Right ventricle myocardium inferior (tissue), 1 donor: ENCODE measurements at places on chromosomes 2 and 18.
A peak's percentile ranks its signal among the peaks of the same experiment; 100 is the strongest.

DNA sequence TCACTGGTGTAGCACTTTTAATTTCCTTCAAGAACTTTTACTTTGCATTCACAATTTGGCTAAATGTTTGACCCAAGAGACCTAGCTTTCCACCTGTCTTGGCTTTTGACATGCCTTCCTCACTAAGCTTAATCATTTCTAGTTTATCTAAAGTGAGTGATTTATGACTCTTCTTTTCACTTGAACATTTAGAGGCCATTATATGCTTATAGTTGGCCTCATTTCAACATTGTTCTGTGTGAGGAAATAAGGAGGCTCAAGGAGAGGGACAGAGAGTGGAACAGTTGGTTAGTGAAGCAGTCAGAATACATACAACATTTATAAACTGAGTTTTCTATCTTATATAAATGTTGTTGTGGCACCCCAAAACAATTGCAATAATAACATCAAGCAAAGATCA is 489.3 kb upstream of the CDH2 start:
- no peak for DNase-seq

DNA sequence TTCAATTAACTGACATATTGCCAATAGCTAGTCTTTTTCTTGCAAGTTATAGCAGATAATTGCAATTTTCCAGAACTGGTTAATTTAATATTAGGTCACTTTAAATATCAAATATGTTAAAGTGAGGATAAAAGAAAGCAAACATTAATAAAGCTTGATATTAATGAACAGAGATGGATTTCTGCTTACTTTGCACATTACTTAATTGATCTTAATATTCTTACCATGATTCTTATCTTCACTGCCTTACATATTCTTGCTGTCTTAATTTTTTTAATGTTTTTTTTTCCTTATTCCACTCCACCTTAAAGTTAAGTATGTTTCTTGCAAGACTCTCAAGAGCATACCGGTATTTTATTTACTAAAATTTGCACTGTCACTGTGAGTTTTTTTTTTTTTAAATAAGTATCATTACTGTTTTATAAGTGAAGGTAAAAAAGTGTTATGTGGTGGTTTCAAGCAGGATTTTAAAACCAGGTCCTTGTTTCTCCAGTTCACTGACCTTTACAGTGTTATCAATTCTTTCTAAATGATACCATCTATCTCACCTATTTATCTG is 33.9 kb downstream of the PPP3R1 start:
- no peak for DNase-seq

- no peak for DNase-seq
Observed at GRCh38 chr2:88036606-88037005, 19.0 kb downstream of the KRCC1 start.

DNA sequence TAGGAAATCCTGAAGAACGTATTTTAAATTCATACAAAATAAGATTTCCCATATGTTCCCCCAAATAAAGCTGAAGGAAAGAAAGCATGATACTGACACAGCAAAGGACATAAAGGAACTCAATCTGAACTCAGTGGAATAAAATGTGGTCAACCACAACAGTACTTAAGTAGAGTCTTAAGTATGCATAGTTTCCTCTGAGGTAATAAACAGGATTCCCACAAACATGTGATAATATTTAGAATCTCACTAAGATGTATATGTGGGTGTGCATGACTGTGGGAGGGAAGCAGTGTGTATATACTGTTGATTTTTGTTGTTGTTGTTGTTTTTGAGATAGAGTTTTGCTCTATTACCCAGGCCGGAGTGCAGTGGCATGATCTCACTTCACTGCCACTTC is 69.3 kb downstream of the NOL10 start:
- no peak for DNase-seq

- peak; percentile 53 for DNase-seq
Observed at GRCh38 chr2:239279508-239280295, 121.1 kb downstream of the HDAC4 start.

- DNase-seq: no peak
Observed at GRCh38 chr2:139492131-139492680, 712.0 kb upstream of the NXPH2 start.

DNA sequence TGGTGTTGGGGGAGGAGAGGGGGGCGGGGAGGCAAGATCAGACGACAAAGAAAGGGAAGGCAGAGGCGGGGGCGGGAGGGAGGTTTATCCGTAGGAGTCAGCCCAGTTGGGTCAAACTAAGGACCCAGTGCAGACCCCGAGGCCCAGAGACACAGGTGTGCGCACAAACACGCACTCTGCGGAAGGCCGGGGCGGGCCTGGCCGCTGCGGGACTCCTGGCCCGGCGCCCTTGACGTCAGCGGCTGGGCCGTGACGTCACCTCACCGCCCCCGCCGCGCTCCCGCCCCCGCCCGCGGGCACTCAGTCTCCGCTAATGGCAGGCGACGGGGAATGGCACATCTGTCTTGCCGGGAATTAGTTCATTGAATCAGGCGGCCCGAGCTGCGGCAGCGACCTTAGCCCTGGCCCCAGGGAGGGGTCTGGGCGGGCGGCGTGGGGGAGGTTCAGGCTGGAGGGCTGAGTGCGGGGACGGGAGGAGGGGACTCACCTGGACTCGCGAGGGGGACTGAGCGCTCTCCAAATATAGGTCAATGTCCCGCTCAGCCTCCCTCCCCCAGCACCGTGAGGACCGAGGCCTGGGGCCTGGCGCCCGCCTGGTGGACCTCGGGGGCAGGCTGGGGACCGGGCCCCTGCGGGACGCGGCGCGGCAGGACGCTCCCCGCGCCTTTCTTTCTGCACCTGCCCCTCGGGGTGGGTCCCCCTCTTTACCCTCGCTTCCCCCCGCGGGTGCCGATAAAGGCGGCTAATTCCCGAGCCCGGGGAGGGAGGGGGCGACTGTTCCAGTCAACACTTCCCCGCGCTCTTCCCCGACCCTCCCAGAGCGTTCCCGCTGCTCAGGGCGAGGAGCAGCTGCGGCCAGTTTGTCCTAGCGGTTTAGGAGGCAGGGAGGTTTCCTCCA is 15.5 kb upstream of the ECEL1 start:
- DNase-seq: no peak

DNA sequence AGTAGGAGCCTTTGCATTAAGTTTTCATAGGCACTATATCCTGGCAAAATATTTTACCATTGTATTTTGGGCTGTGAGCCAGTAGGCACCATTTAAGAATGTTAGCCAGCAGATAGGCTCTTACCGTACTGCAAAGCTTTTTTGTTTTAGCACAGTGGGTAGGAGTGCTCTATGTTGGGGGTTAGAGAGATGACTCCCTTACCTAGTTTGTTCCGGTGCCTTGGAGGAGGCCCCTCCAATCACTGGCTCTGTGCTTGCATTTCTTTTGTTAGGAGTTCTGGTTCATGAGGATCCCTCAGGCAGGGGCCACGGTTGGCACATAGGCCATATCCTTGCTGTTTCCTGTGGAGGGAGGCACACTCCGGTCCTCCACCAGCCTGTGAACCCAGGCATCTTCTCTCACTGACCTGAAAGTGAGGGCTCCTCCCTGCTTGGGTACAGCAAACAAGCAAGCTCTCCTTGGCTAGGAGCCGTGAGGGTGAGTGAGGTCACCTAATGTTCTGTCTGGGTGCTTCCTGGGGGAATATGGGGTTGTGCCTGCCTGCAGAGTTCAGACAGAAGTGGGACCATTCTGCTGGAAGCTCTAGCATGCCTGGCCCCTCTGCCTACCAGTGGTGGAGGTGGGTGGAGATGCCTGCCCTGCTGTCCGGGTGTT is 29.8 kb downstream of the LTBP1 start:
- DNase-seq: no peak

DNA sequence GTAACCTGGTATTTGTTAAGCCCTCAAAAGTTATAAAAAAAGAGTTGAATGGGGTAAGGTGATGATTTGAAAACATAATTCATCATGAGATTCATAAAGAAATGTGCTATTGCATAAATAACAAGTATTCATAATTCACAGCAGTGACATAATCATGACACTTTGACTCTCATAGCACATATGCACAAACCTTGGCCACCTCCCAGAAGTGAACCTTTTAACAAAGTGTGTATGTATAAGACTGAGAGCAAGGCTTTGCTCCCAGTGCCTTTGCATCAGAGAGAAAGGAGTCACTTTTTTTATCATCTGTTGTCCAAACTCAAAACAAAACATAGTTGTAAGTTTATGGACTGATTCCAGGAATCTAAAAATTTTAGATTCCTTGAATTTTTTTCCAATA is 15.0 kb upstream of the HTR2B start:
- no peak for DNase-seq

- DNase-seq: no peak
Observed at GRCh38 chr2:196166876-196167275, 4.5 kb downstream of the STK17B start.

DNA sequence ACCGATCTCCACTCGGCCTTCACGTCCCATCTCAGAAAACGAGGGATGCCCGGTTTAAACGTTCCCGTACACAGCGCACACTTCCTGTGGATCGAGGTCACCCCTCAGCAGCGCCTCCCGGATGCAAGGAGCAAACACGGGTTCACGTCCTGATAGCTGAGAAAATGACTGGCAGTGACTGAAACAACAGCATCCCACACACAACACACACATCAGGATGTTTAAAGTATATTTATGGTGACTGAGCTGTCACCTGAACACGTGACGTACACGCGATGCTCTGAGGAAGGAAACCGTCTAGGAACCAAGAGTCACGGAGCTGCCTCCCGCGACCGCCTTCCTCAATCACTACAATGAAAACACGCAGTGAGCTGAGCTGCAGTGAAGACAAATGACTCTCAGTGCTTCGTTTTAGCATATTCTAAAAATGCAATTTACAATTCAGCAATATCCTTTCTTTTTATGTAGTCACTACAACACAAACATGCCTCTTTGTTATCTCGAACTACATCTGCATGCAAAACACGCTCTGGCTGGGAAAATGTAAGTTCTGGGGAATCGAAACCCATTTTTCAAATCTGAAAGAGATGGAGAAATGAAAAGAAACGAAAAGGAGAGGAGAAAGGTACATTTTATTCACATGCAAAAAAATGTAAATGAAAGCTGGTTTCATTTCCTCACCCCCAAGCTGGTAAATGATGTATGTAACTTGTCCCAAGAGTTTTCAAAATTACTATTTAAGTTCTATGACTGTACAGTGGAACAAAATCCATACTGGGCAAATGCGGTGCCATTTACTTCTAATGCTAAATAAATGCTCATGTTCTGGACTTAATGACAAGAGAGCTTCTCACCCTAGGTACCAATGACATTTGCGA is 19.8 kb downstream of the HDAC4 start:
- no peak for DNase-seq

GRCh38 chr2:175350105-175350504 is 168.6 kb upstream of the ATP5MC3 start:
- DNase-seq: no peak

DNA sequence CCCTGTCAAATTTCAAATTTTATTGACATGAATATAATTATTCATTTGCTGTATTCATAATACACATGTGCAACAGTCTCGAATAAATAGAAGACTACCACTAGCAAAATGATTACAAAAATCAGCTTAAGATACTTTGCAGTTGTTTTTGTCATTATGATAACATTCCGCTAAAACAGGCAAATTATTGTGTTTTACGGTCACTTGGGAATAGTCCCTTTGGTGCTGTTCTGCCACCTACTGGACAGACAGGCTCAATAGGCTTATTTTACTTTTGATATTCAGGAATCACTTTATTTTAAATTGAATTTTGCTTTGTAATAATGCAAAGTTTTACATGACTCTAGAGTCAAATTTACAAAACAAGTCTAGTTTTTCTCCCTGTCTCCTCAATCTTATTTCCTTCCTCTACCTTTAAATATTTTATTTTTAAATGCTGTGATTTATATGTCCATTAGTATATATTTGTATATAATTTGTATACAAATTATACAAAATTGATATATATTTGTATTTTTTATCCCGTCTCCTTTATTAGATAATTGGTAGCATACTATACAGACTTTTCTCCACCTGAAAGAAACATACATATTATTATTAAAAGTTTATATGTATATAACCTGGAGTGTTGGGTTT is 456.3 kb downstream of the DLGAP1 start:
- DNase-seq: no peak
